ENCODE measurements at places on chromosomes 3 and 15.

DNA sequence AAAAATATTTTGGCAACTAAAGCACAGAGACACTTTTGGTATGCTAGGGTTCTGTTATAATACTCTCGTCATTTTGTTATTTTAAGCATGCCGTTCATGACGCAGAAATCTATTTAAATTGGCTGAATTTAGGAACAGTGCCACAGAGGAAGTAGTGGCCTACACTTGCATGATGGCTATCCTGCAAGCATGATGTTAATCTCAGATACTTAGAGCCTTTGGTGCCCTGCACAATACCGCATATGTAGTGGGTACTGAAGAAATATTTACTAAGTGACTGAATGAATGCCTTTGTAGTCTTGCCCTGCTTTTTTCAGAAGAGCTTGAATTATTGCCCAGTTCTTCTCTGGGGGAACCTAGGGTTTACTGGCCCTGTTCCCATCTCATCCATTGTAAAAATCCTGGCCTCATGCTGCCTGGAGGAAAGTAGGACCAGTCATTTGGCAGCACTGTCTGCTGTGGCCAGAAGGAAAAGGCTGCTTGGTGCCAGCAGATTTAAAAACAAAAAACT is 79.0 kb downstream of the SERPINI1 start:
- peak; percentile 54 for DNase-seq

DNA sequence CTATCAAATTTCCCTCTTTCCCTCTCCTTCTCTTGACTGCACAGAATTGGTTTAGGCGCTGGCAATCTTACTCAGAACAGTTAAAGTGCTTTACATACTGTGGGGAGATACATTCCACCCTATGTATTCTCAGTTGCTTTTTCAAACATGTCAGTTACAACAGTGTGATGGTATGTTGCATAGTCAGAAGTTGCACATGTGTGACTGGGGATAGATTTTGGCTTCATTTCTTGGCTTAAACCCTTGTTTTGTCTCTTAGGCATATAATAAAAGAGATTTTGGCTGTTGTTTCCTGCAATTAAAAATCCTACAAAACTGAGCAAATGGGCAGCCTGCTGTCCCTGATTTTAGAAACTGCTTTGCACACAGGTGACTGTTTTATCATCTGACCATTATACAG is 86.7 kb downstream of the PIK3R4 start:
- DNase-seq, result no peak

GRCh38 chr3:114518206-114518808 is 224.5 kb downstream of the TIGIT start:
- no peak for DNase-seq

GRCh38 chr15:26191193-26191592 is 328.1 kb upstream of the ATP10A start:
- no peak for DNase-seq

GRCh38 chr15:89335298-89336041 is 846 bp upstream of the POLG start:
- peak; percentile 54 for DNase-seq

DNA sequence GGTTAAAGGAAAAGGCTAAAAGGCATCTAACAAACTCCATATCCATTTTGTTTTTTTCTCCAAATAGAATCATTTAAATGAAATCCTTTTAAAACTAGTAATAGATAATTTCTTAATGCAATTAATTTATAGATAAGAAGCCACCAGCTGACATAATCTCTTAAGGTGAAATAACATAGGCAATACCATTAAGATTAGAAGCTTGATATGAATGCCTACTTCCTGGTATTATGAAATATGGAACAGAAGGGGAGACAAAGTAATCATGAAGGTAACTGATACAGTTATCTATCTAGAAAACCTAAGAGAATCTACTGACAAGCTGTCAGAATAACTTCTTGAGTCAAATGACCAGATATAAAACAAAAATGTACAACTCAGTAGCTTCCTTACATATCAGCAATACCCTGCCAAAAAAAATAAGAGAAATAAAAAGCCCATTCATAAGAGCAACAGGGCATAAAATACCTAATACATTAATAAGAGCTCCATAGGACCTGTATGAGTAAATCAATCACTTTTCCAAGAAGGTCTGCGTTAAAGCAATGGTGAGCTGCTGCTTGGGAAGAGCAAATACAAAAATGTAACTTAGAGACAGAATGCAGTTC is 10.7 kb downstream of the EHD4 start:
- no peak for DNase-seq

GRCh38 chr15:79948095-79948695 is 22.8 kb downstream of the BCL2A1 start:
- DNase-seq, result no peak

DNA sequence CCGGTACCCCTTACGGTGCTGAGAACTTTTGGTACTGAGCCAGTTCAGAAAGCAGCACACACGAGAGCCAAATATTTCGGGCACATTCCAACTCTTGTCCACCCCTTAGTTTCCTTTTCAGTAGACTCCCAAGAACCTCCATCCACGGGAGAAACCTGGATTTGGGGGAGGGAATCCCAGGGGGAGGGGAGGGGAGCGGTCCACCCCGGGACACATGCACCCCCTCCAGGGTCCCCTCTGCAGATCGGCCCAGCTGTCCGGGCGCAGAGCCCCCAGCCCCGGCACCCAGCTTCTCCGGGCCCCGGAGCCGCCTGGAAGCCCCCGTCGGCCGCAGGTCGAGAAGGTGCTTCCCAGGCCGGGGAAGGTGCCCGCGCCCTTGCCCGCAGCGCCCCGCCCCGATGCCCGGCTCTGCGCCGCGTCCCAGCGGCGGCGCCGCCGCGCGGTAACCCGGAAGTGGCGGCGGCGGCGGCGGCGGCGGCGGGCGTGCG is 455 bp upstream of the ABHD17C start:
- DNase-seq, result no peak

DNA sequence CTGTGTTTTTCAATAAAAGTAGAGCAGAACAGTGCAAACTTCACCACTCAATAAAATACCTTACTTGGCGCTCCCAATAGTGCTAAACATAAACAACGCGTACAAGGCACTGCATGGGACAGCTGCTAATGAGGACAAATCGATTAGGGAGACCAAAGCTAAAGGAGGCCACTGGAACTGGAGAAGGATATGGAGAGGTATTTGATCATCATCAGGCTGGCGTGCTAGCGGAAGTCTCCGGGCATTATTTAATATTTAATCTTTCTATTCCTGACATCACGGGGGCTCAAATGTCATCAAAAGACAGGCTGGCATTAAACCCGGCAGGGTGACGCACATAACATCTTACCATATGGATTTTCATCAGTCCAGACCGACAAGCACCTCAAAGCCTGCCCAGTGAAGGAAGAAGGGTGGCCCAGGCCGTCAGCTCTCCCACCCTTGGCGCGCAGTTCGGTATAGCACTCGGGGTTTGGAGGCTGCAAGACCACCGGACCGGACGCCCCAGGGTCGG is 604 bp downstream of the CCPG1 start:
- no peak for DNase-seq

- no peak for DNase-seq
Measured at GRCh38 chr15:42808913-42809312, 72.0 kb upstream of the CDAN1 start.

DNA sequence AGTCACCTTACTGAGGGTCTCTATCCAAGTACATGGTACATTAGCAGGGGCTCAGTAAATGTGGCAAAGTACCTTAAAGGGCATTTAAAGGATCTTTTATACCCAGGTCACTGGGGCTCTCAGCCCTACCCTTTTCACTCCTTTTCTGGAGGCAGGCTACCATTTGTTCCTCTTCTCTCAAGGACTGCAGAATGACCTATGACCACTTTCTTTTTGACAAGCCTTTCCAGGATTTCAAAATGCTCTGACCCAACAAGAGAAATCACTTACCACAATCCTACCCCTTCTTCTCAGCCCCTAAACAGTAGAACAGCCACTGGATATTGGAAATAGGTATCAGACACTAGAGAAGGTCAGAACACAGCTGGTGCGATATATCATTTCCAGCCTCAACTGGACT is 221.8 kb upstream of the TPRG1 start:
- no peak for DNase-seq

DNA sequence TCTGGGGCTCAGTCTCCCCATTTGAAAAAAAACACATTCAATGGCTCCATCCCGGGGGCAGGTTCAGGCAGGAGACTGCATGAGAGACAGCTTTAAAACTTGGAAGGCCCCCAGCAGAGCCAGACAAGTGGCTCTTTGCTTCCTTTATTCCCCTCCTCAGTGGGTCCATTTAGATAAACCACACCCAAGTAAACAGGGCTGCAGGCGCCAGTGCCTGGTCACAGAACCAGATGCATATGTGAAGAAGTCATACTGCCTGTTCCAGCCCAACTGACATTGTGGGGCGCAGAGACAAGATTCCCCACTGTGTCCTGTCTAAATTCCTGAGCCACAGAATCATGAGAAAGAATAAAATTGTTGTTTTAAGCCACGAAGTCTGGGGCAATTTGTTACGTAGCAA is 9.0 kb downstream of the FBN1 start:
- DNase-seq, result peak; percentile 11

DNA sequence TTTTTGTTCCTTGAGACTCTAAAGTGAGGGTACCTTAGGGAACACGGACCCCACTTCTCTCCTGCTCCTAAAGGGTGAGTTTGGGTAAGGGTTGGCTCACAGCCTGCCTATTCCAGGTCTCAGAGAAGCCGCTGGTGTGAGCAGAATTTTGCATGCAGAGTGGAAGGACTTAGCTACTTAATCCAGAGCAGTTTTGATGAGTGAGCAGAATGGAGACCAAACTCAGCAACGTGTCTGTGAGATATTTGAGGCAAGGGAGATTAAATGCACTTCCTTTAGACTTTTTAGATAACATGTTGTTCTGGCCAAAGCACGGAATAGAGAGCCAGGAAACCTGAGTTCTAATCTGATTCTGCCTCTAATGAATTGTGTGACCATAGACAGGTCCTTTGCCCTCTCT is 5.1 kb downstream of the SLC24A1 start:
- DNase-seq, result no peak

DNA sequence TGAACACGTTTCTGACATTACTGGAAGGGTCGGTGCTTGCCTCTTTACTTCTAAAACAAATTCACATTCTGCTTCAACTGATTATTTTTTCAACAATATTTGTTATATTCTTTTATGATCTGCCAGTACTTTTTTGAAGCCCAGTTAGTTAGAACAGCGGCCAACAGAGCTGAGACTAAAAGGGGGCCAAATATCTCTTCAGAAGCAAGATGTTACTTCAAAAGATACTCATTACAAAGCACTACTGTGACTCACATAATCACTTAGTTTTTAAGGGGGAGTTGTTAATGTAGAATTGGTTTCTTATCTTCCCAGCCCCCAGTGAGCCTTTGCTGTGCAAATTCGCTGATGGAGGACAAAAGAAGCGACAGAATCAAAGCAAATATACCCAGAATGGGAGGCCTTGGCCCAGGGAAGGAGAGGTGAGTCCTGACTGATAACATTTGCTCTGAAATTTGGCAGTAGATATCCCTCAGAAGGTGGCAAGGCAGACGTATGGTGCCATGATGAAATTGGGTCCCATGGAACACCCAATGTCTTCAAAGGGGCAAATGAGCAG is 587.8 kb downstream of the RBMS3 start:
- DNase-seq, result no peak

DNA sequence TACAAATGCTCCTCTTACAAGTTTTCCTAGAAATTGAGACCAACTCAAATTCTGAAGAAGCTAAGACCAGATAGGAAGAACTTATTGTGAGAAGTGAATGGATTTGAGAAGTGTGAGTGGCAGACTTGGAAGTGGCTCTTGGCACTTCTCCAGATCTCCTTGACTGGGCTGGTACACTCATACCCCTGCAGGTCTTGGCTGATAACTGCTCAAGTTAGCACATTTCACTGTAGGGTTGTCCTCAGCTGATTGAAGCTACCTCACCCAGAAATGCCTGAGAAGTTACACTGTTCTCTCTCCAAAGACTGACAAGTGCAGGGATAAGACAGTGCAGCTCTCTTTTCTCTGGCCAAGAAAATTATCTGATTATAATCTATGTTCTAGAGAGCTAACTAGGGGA is 16.5 kb upstream of the CLDN1 start:
- no peak for DNase-seq

GRCh38 chr3:171172070-171172469 is 145.6 kb upstream of the SLC2A2 start:
- DNase-seq, result no peak

DNA sequence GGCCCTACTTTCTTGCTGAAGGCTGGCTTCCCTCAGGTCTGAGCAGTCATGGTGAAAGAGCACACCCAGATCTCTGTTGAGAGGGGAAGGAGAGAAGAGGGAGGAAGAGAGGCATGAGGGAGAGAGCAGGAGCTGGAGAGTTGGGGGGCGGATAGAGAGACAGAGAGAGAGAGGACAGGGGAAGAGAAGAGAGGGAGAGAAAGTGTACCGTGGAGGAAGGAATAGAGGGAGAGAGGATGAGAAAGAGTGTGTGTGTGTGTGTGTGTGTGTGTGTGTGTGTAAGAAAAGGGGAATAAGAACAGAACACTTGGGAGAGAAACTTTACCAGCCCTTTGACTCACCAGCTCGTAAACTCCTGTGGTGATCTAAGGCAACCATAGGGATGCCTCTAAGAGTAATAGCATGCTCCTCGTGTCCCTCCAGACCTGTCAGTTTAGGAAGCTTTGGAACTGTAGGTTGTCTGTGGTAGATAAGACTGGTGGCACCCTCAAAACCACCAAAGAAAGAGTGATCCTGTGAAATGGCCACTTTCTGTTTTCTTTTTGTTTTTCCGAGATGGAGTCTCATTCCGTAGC is 18.2 kb downstream of the ZNF592 start:
- no peak for DNase-seq

DNA sequence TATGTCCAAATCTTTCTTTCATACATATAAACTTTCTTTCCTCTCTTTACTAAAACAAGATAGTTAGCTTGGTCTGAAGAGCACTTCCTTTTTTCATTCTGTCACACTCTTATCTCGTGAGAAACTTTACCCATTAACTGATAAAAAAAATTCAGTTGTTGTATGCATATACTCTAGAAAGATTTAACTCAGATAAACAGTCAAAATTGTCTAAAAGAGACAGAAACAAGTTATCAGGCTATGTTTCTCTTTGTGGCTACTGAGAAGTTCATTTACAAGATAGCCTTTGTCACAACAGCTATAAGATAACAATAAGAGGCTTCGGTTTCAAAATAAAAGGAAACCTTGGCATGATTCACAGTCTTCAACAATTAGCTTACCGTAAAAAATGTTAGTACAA is 235.7 kb upstream of the ATP10A start:
- no peak for DNase-seq

GRCh38 chr3:7754653-7755441 is 746.8 kb upstream of the LMCD1 start:
- DNase-seq, result no peak

- no peak for DNase-seq
Measured at GRCh38 chr3:126487151-126487771, 11.6 kb upstream of the ZXDC start.

DNA sequence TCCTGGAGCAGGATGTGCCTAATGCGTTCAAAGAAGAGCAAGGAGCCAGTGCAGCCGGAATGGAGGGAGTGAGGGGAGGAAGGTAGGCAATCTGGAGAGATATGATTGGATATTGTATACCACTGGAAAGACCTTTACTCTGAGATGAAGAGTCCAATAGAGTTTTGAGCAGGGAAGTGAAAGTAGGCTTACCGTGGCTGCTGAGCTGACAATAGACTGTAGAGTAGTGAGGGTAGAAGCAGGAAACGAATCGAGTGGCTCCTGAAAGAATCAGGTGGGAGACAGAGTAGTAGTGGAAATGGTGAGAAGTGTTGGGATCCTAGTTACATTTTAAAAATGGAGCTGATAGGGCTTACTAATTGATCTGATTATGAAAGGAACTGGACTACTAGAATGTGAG is 51.8 kb upstream of the NUDT16 start:
- no peak for DNase-seq

All from C1 segment of cervical spinal cord (tissue), 14 donors.